ENCODE measurements at places on chromosomes 3 and 15.
A peak's percentile ranks its signal among the peaks of the same experiment; 100 is the strongest.

GRCh38 chr3:106007512-106007911 is 138.7 kb upstream of the CBLB start:
- DNase-seq, result no peak

DNA sequence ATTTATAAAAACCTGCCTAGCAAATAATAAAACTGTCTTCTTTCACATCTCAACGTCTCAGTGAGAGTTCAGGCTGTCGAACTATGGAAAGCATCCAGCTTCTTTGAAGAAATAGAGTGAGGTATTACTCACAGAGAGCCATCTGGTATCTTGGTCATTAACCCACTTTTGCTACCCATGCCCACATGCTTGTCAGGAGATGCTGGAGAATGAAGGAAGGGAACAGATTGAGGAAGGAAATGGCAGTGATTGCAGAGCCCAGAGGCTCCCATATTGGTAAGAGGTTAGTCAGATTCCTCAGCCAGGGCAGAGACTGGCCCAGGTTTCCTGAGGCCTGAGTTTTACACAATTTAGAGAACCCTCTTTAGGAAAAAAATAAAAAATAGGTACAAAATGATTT is 119.1 kb downstream of the B3GALNT1 start:
- no peak for DNase-seq

GRCh38 chr3:186307594-186308221 is 54.3 kb downstream of the DGKG start:
- DNase-seq, result no peak

DNA sequence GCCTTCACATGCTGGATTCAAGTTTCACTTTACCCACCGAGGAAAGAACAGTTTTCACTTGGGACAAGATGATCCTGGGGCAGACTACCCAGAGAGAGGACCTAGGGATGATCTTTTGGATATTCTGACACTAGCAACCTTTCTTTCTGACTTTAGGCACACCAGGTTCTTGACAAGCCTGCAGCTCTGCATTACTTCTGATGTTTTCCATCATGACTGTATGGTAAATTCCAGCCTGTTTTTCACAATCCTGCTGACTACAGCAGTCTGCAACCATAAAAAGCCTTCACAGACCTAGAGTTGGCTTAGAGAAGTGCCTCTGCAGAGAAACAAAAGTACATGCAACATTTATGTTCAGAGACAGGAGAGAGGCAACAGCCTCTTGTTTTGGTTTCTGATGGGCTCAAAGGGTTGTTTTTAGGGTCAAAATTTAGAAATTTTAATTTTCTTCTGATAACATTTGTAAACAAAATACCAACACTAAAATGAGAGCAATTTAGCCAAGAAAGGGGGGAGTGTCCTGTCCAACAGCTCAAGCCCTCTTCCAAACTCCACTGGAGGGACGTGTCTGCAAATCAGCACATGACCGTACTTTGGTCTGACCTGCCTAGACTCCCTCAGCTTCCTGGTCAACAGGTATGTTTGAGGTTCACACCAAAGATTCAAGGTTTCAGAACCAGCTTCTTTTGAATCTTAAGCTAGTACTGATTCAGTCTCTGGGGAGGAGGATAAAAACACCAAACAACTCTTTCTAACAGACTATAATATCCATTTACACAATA is 799 bp downstream of the ABI3BP start:
- no peak for DNase-seq

- DNase-seq, result no peak
These were observed 4.0 kb downstream of the TNFAIP8L3 start for GRCh38 chr15:51090753-51091152.

- no peak for DNase-seq
These were observed 20.3 kb downstream of the DOCK3 start for GRCh38 chr3:50695031-50695430.

- DNase-seq, result peak; percentile 82
These were observed at the start of gene YEATS2 for GRCh38 chr3:183697610-183698317. Gene YEATS2 (plus strand): TSS chr3:183697797. CDS start chr3:183715163, 17,366 bp downstream.

DNA sequence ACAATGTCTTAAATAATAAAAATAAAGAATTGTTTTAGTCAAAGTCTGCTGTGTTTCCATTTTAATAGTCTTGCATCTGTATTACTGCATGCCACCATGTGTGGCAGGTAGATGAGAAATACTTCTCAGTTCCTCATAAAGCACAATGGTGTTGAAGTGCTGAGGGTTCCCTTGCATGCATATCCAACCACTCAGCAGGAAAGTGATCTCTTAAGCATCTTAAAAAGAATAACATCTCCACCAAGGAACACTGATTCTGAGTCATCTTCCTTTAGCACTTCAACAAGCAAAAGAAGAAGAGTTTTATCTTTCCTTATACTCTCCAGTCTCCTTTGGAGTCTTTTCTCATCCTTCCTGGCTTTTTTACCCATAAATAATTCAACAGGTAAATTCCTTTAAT is 602.0 kb downstream of the TBL1XR1 start:
- DNase-seq, result no peak

- no peak for DNase-seq
These were observed 276.7 kb downstream of the SLC9A9 start for GRCh38 chr3:143571548-143571947.

DNA sequence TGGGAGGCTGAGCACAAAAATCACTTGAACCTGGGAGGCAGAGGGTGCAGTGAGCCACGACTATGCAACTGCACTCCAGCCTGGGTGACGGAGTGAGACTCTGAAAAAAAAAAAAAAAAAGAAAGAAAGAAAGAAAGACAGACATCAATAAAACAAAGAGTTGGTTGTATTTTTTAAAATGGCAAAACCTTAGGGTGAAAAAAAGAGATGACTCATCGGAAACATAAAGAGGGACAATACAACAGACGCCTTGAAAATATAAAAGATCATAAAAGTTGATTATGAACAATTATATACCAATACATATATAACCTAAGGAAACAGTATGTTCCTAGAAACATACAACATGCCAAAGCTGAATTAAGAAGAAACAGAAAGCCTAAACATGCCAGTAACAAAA is 92.8 kb downstream of the SCAPER start:
- no peak for DNase-seq

- no peak for DNase-seq
These were observed 78.1 kb downstream of the LRRFIP2 start for GRCh38 chr3:37096288-37096687.

DNA sequence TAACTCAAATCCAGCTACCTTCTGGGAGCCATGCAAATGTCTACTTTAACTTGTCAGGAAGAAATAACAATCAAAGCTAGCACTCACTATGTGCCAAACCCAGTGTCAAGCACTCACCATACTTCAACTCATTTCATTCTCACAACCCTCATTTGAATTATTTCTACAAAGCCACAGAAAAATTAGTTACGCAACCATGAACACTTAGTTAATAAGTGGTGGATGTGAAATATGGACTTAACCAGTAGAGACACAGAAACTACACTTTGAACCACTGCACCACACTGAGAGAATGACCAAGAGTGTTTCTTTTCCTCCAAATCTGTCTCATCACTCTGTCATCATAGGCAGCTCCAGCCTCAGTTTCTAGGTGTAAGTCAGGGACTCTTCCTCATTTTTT is 91.0 kb upstream of the MBNL1 start:
- DNase-seq, result no peak

GRCh38 chr3:188520466-188520865 is 366.5 kb downstream of the LPP start:
- no peak for DNase-seq

DNA sequence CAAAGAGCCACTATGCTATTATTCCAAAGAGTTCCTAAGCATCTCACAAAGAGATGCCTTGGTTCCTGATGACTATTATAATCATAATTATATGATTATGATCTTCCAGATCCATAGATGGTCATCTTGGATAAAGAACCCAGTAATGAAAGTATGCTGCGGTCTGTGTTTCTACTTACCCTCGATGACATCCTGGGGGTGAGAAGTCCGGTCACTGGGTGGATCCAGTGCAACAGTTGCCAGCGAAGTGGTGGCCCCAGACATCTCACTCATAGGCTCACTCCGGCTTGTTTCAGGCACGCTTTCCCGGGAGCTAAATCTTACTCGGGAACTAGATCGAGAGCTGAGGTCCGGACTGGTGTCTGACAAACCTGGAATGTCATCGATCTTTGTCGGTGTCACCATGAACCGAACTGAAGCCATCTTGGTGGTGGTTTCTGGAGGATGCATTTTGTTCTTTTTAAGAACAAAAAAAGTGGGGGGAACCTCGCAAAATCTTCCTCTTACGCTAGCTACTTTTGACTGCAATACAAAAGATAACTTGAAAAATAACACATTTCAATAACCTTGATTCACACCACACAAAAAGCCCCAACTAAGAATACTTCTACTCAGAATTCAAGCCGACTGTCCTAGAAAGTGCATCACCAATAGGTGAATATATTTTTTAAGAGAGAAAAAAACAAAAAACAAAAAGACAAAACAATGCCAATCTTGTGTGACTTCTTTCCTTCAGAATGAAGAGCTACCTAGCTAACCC is 1.2 kb downstream of the SLC12A6 start:
- no peak for DNase-seq

- peak; percentile 59 for DNase-seq
These were observed 195.2 kb upstream of the DPPA4 start for GRCh38 chr3:109532257-109533216.

DNA sequence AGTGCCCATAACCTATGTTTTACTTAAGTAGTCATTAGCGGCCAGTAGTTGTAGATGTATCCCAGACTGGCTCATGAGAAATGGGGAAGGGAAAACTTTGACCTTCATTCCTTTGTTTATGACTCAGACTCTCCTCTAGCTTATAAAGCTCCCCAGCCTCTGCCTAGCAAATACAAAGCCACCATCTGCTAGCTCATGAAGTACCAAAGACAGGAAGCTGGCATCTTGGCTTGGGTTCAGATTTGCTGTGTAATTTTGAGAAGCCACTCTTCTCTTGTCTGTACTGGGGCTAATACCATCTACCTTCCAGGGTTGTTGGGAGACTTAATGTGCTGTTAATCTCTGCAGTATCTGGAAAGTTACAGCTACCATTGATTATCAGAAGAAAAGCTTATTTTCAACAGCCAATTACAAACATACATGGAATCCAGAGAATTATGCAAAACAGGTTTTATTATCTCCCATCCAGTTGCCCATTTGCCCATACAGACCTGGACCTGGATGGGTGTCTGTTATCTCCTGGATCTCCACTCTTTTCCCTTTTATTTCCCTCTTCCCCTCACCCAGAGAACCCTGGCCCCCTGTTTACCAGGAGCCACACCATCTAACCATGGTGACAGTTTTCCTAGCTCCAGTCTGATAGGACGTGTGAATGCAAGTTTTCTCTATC is 153.8 kb downstream of the SEMA6D start:
- no peak for DNase-seq
